T-helper 1 cell (primary cell): ENCODE measurements at places on chromosomes 11 and 22.

DNA sequence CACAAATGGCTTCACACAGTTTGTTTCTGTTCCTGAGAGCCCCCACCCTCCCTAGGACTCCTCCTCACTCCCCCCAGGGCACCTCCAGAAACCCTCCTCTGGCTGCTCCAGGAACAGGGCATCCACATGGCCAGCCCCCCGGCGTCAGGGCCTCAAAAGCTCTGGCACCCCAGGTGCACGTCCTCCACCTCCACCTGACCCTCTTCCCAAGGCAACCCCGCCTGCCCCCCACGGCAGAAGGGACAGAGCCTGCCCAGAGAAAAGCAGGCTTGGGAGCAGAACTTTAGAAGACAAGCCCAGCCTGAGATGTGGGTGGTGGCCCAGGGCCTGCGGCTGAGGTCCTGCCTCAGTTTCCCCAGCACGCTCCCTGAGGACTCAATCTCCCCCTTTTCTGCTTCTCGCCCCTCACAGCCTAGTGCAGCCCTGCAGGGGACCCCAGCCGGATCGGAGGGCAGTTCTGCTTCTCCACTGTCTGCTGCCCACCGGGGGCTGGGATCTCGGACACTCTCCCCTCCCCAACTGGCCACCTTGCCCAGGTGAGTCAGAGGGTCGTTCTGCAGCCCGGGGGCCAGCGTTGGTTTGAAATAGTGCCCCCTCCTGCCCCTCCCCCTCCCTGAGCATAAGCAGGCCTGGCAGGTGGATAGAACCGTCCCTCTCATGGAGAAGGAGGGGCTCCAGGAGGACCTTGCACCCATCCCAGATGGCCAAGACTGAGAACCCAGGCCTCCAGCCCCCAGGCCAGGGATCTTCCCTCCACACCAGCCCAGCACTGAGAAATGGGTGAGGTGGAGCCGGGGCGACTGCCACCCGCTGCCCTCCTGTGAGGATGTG, 2.4 kb upstream of the TRABD start:
- DNase-seq, result no peak

- no peak for DNase-seq
Observed at GRCh38 chr22:11626422-11626773, 3901.6 kb upstream of the OR11H1 start.

- DNase-seq, result no peak
Observed at GRCh38 chr22:47139790-47140119, 377.3 kb downstream of the TBC1D22A start.

DNA sequence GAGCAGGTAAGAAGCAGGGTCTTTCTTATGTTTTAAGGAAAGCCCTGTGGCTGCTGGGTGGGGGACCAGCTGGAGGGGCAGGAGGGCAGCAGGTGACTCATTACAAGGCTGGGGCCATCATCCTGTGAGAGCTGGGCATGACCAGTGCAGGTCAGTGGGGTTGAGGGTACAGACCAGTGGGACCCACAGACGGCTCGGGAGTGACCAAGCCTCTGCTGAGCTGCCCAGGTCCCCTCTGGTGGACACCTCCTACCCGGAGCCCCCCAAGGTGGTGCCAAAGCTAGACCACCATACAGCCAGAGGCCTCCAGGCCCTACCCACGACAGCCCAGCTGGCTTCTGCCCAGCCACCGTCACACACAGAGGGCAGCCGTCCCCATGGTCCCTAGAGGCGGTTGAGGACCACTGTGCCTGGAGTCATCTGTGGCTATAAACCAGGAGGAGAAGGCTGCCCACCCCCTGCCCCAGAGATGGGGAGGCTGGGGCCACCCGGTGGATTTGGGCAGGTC, 670 bp downstream of the MYEOV start:
- DNase-seq, result no peak

- no peak for DNase-seq
Observed at GRCh38 chr11:74460065-74460464, 7.3 kb downstream of the KCNE3 start.

DNA sequence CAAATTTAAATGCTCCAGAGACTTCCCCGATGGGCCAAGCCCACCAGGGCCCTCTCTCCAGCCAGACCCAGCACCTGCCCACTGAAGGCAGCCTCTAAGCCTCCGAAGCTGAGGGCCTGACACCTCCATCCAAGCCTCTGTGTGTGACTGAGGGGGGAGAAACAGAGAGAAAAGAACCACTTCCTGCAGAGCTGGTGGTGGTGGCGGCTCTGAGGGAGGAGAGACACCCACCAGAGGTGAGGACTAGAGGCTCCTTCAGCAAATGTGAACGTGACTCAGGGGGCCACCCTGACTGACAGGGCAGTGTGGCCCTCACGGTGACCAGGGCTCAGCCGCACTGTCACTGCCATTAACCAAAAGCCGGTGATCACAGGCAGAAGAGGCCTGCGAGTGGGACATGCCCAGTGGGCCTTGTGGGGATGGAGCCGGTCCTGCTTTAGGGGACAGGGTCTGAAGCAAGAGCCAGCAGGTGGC, 31.0 kb upstream of the CD5 start:
- peak; percentile 79 for DNase-seq

- DNase-seq, result no peak
Observed at GRCh38 chr22:27845644-27846043, 44.1 kb upstream of the MN1 start.

DNA sequence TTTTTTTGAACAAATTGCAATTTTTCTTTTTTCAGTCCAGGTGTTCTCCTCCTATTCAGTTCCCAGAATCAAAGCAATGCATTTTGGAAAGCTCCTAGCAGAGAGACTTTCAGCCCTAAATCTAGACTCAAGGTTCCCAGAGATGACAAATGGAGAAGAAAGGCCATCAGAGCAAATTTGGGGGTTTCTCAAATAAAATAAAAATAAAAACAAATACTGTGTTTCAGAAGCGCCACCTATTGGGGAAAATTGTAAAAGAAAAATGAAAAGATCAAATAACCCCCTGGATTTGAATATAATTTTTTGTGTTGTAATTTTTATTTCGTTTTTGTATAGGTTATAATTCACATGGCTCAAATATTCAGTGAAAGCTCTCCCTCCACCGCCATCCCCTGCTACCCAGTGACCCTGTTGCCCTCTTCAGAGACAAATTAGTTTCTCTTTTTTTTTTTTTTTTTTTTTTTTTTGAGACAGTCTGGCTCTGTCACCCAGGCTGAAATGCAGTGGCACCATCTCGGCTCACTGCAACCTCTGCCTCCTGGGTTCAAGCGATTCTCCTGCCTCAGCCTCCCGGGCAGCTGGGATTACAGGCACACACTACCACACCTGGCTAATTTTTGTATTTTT, 6.2 kb upstream of the UBE4A start:
- no peak for DNase-seq

GRCh38 chr11:3091846-3092602, 34.8 kb upstream of the CARS1 start:
- DNase-seq, result peak; percentile 72

DNA sequence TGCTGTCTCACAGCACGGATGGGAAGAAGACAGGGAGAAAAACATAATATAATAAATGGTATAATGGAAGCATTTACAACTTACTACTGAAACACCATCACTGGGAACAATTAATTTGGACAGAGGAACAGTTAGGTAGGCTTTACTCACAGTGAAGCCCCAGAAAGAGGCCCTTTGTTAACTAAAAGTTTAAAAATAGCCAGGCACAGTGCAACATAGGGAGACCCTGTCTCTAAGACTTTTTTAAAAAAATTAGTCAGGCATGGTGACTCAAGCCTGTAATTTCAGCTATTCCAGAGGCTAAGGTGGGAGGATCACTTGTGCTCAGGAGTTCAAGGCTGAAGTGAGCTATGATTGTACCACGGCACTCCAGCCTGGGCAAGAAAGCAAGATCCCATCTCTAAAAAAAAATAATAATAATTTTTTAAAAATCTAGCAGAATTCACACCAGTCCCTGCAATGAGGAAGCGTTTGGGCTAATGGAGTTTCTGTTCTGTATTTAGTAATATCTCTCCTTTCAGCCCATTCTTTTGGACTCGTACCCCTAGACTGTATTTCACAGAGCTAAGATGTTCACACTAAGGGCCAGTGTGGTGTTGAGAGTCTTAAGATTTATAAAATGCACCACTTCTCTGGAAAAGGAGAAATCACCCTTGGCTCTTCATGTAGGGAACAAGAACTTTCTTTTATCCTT, 275.5 kb downstream of the SOX6 start:
- DNase-seq, result no peak

DNA sequence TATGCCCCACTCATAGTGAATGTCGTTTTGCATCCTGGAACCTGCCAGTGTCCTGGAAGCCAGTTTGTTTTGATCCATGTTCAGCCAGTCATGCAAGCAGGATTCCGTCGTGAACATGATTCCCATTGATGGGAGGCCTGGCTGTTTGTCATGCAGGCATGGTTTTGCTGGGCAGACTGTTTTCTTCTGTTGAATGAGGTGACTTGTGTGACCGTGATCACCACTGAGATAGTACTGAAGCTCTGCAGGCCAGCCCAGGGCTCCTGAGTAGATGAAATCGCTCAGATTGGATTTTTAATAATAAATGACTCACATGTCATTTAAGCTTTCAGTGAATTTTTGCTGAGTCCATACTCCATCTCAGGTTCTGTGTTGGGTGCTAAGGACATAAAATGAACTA, 117.8 kb downstream of the PDE2A start:
- no peak for DNase-seq

DNA sequence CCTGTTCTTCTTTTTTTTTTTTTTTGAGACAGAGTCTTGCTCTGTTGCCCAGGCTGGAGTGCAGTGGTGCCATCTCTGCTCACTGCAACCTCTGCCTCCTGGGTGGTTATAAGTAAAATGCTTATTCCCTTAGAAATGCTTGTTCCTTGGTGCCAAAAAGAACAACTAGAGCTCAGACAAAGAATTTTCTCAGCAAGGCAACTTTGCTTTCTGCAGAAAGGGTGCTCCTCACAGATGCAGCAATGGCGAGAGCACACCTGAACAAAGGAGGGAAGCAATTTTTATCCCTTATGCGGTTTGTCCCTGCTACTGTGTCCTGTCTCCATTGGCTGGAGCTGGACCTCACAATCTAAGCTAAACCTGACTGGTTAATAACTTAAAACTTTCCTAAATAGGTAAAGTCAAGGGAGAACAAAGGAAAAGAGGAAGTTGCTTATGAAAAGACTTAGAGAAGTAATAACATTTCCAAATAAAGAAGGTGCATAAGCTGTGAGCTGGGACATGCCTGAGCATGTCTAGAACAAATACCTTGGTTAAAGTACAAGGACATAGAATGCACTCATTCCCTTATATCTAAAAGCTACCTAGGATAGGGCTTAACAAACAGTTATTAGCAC, 90.0 kb upstream of the PRR5 start:
- no peak for DNase-seq

GRCh38 chr22:49871482-49871881, 17.8 kb downstream of the ZBED4 start:
- no peak for DNase-seq

DNA sequence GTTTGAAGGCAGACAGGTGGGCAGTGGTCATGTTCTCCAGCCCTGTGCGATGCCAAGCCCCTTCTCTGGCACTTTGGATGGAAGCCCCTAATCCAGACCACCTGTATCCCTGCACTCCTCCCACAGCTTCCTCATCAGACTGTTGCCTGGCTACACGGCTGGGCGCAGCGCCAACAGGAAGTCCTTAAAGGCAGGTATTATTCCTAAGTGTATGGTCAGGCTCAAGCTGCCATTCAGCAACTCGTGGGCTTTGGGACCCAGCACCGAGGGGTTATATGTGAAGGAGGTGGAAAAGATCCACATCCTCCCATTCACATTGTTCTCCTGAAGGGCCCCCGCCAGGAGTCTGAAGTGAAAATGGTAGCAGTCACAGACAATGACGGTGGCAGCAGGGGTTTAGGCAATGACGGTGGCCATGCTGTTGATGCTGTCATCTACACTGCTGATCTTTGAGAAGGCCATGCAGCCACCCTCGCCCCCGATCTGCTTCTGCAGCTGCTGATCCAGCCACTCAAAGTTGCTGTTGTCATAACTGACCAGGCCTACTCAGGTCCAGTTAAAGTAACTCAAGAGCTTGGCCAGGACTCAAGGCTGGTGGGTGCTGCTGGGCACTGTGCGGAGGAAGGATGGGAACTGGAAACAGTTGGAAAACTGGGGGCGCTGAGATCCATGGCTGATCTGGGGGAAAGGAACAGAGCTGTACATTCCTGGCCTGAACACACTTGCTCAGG, 27.7 kb downstream of the OR6Q1 start:
- DNase-seq, result no peak

GRCh38 chr22:32600147-32600546, 125.5 kb downstream of the FBXO7 start:
- DNase-seq, result no peak

DNA sequence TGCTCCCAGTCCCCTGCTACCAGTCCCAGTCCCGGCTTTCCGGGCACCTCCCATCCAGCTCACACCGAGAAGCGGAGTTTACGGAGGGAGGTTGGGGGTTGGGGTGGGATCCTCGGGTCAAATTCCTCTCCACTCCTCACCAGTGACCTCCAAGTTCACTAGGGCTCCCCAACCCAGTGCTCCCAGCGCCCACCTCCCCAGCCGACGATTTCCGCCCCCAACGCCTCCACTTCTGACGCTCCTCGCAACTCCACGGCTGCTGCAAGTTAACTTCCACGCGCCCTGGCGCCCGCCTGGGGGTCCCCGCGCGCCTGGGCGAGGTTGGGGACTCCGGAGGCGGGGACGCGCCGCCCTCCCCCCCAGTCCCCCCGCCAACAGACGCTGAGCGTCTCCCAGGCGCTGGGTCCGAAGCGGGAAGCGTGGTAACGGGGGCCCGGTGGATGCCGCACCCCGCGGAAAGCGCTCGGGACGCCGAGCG, 526 bp downstream of the TPST2 start:
- peak; percentile 21 for DNase-seq

DNA sequence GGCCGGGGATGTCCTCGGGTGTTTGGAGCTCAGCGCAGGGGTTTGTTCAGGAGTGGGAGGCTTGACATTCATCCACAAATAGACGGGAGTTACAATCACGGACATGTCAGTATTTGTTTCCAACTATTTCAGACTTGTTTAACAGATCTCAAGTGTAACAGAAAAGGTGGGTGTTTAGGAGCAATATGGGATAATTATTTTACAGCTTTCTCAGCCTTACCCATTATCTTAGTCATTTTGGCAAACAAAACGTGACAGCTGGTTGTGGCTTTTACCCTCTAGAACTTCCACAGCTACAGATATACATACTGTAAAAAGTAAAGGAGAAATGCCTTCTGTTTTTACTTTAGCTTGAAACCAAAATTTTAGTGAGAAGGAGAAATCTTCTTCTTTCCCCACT, 178.7 kb upstream of the TMEM45B start:
- DNase-seq, result no peak

DNA sequence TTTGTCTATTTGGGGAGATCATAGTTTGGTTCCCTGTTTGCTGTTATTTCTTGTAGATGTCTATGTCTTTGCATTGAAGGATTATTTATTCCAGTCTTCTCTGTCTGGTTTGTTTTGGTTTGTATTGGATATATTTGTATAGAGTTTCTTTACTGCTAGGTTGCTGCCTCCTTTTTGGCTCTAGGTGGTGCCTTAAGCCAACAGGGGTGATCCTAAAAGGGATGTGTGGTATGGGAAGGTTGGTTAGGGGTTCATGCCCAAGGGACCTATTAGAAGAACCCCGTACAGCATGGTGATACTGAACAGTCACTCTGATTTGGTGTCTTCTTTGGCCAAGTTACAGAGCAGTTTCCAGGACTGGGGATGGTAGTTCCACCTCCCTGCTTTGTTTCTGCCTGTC, 36.4 kb upstream of the PGR start:
- DNase-seq, result no peak

- DNase-seq, result no peak
Observed at GRCh38 chr11:86592047-86592591, 80.3 kb downstream of the ME3 start.

- DNase-seq, result no peak
Observed at GRCh38 chr11:120133216-120134105, 4.5 kb downstream of the TRIM29 start.

- no peak for DNase-seq
Observed at GRCh38 chr22:25111579-25112517, 87.8 kb upstream of the CRYBB3 start.

- no peak for DNase-seq
Observed at GRCh38 chr22:45218976-45219375, 21.7 kb downstream of the KIAA0930 start.
